Effector memory CD4-positive, alpha-beta T cell (primary cell): ENCODE measurements at places on chromosomes 6 and 20.

DNA sequence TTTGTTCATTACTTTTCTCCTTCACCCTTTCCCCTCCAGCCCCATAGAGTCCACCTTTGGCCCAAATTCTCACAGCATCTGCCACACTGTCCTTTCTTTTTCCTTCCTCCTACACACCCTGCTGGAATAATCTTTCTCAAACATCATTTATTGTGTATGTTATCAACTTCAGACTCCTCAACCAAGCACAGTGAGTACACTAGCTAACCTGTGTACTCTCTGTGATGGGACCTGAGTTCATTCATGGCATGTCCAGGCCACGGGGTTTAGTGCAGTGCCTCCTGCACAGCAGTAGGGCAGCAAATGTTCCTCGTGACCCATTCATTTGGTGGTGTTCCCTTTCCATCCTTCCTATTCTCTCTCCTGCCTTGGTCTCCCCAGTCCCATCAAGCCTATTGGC, 7.1 kb upstream of the ARMC12 start:
- no peak for DNase-seq

DNA sequence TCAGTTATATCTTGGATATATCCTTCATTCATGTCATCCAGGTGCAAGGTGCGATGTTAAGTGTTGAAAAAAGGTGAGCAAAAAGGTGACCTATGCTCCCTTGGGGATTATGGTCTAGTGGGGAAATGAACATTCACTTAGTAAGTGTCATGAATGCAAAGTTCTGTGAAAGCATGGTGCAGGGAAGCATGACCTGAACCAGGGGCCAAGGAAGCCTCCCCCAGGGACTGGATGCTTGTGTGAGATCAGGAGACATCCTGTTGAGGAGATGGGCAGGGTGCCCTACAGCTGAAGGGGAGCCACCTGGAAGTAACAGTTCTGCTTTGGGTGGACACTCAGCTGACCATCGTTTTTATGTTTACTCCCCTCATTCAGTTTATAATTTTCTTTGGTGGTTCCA, 179.5 kb downstream of the SYNDIG1 start:
- no peak for DNase-seq

DNA sequence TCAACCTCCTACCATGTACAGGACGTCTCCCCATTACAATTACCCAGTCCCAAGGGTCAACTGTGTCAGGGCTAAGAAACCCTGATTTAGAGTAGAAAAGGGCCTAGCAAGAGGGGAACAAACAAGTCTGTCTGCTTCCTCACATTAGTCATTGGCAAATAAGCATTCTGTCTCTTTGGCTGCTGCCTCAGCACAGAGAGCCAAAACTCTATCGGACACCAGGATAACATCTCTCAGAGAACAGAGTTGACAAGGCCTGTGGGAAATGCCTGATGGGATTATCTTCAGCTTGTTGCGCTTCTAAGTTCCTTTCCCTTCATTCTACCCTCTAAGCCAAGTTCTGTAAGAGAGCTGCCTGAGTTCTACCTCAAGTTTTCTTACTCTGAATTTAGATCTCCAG, 19.0 kb upstream of the VSX1 start:
- no peak for DNase-seq

DNA sequence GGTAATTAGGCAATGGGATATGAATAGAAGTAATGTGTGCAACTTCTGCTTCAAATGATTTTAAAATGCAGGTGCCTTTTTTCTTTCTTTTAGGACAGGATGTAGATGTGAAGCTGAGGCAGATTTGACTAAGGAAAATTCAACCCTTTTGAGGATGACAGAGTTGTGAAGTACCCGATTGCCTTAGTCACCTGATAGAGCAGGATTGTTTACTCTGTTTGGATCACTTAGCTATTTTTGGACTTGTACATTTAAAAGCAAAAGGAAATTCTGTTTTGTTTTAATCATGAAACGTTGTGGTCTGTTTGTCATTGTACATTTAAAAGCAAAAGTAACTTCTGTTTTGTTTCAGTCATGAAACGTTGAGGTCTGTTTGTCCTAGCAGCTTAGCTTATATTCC, 143.4 kb downstream of the FAM83B start:
- DNase-seq: no peak

GRCh38 chr6:36616893-36617521, 22.8 kb downstream of the SRSF3 start:
- DNase-seq: no peak

- no peak for DNase-seq
Observed at GRCh38 chr6:15901141-15902115, 227.5 kb upstream of the MYLIP start.

DNA sequence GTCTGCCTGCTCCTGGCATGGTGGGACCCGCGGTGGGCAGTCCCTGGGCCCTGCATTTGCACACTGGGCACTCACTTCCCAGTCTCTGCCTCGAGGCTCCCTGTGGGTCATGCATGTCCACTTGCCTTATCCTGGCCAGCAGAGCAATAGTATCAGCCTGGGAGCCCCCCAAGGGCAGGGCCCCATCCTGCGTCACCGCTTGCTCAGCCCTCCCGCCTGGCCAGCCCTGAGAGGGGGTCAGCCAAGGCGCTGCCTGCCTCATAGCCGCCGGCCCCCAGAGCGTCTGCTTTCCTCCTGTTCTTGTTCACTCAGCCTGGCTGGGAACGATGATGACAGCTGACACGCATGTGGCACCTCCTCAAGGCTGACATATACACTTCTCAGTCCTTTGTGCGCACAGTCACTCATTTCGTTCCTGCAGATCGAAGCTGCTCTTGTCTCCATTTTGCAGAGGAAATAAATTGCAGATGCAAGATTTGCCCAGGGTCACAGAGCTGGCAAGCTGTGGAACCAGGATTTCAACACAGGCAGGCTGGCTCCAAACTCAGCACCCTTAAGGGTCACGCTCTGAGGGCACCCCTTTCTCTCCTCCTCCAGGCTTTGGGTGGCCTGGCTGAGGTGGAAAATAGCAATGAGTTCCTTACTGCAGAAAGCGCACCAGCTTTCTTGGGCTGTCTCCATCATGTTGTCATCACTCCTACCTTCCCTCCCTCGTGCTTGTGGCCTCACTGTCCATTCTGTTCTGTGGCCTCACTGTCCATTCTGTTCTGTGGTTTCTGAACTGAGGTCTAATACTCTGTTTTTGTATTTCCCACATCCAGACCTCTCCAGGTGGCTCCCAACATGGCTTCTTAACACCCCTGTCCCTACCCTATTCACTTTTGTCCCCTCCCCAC, 17.2 kb downstream of the KCNK17 start:
- no peak for DNase-seq

- no peak for DNase-seq
Observed at GRCh38 chr6:42689371-42689770, 33.0 kb downstream of the PRPH2 start.

DNA sequence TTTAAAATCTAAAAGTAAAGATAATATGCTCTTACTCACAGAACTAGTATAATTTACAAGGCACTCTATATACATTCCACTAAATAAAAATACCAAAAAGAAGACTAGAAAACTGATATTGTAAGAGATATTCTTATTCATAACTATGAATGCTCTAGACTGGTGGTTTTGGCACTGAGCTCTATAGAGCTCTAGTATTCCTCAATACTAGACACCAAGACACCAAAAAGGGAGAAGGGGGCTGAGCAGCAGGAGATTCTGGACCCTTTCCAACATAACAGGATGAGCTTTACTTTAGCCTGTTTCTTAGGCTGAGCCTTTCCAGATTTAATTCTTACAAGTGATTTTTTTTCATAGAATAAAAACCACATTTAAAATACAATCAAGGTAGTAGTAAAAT, 173.6 kb downstream of the COL21A1 start:
- DNase-seq: no peak

DNA sequence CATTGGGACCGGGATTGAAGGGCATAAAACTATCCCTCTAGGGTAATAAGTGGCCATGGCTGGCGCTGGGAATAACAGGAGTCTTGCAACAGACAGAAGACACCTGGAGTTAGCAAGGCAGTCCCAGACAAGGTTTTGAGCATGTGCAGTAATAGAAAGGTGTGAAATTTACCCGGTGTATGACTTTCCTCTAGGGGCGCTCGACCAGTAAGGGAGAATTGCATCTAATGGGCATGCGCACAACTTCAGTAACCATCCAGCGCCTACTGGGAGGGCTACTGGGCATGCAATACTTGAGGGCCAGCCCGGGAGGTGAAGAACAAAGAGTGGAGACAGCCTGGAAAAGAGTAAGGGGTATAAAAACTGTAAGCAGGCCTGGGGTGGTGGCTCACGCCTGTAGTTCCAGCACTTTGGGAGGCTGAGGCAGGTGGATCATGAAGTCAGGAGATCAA, 32.7 kb downstream of the SERPINB6 start:
- no peak for DNase-seq

DNA sequence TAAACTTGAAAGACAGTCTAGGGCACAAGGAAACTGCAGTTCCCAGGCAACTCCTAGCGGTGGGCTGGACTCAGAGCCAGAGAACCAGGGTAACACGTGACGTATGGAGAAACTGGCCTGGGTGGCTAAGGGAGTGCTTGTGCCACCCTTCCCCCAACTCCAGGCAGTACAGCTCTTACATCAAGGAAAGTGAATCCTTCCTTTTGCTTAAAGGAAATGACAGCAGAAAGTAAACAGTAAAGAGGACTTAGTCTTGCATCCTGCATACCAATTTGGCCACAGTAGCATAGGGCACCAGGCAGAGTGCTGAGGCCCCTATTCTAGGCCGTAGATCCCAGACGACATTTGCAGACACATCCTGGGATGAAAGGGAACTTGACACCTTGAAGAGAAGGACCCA, 322.8 kb downstream of the CD109 start:
- DNase-seq: no peak

GRCh38 chr20:46831633-46832011, 63.0 kb upstream of the EYA2 start:
- DNase-seq: no peak

GRCh38 chr6:42420741-42421140, 31.0 kb downstream of the TRERF1 start:
- DNase-seq: no peak

- DNase-seq: no peak
Observed at GRCh38 chr20:24584538-24585356, 115.3 kb downstream of the SYNDIG1 start.

- DNase-seq: no peak
Observed at GRCh38 chr6:50889497-50889896, 70.8 kb downstream of the TFAP2B start.

DNA sequence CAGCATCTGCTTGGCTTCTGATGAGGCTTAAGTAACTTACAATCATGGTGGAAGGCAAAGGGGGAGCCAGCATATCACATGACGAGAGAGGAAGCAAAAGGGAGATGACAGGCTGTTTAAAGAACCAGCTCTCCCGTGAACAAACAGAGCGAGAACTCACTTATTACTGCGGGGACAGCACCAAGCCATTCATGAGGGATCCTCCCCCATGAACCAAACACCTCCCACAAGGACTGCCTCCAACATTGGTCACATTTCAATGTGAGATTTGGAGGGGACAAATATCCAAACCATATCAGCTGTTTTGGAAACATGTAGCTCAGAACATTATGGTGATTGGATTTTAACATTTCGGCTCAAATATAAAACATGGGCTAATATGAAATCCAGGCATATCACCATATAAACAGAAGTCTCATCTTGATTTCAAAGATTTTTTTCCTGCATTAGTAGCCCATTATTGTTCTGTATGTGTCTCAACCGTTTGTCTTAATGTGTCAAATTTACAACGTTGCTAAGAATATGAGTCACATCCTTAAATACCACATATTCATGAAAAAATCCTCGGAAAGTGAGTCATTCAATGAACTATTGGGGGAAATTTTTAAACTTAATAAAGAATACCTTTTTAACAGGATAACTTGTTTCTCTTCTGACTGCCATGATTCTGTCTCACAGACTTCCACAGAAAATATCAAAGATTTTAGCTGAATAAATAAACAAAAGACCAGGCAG, 894.3 kb downstream of the TFAP2A start:
- DNase-seq: no peak

DNA sequence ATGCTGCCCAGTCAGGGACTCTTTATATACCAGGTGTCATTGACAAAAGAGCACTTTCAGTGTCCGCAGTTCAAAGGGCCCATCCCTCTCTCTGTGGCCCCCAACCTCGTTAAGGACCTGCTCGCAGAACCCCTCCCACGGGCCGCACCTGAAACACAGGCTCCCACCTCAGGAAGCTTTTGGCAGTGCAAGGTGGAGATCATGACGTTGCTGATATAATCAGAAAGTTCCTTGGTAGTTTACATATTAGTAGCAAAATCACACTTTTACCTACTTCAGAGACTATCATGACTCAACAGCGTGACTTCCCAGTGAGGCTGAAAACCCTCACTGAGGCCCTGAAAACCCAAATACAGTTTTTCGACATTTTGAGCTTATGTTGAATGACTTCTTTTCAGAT, 4.1 kb downstream of the TTLL2 start:
- no peak for DNase-seq

GRCh38 chr20:51326201-51326819, 216.2 kb downstream of the NFATC2 start:
- no peak for DNase-seq

DNA sequence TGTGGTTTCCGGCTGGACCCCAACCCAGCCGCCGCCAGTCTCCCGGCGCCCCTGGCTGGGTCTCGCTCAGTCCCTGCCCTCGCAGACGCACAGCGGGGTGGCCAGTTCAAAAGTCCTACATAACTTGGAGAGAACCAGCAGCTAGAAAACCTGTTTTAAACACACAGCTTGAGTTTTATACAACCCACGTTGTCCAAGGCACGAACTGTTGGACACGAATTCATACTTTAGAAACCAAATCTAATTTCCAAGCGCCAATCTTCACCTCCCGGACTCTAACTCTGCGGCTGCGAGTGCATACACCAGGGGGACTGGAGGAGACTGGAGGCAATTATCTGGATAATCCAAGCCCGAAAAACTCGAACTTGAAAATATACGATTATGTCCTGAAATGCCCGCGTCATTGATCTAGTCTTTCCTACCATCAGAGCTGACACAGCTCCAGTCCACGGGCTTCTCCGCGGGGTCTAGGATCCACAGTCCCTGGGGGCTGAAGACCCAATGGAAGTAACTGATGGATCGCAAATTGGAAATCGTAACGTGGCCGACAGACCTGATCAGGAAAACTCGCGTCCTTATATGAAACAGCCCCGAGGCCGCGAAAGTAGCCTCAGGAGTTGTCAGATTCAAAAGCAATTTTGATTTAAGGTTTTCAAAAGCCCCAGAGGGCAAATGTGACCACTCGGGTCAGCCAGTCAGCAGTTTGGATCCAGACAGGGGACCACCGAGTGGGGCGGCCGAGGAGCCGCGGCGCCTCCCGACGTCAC, 843 bp upstream of the HEY2 start:
- DNase-seq: no peak

DNA sequence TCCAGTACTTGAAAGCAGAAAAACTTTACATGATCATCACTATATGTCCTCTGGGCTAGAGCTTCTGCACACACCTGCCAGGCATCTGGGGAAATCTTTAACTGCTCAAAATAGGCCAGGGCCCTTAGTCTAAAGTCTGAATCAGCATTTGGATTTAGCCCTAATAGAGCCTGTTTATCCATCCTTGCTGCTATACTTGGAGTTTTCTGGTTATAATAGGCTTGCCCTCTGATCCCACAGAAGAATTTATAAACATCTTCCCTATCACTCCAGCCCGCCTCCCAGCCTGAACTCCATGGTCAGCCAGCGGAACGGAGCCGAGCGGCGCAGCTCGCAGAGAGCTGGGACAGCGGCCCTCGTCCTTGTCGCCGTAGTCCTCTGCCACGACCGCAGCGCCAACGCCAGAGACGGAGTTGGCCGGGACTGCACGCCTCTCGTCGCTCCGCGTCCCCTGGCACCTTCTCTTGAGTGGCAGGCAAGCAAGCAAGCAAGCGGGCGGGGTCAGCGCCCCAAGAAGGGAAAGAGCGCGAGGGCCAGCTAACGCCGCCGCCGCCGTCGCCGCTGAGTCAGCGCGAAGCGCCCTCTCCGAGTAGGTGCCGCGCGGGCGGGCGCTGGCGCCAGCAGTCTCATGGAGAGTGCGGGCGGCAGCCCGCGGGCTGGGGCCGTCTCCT, 25.4 kb upstream of the ASIP start:
- no peak for DNase-seq
